Stimulated activated CD8-positive, alpha-beta memory T cell treated with anti-CD3 and anti-CD28 coated beads, Interleukin-15, amount 100 ng/mL, for 48 hours (primary cell): ENCODE measurements at places on chromosomes 12 and 14.

GRCh38 chr12:124927201-124928094 lies 13.0 kb upstream of the UBC start:
- peak; percentile 81 for DNase-seq

- no peak for DNase-seq
Measured at GRCh38 chr14:35532783-35533356, 1.1 kb upstream of the INSM2 start.

DNA sequence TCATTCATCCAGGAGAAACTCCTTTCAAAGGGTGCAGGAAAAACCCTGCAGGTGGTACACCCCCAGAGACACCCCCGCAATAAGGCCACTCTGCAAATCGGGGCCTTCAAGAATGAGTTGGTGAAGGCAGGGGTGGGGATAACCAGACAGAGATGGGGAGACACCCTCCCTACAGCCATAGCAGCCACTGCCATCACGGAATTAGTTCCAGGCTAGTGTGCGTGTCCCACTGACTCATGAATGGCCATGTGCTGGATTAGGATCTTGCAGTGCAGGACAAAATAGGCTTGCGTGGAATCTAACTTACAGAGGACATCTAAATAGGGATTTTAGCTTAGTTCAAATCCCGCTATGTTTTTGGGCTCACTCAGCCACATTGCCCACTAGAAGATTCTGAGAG lies 37.8 kb downstream of the SPRING1 start:
- DNase-seq, result no peak

- no peak for DNase-seq
Measured at GRCh38 chr14:49853158-49853477, 530 bp upstream of the NEMF start.

GRCh38 chr12:57844709-57845477 lies 1.6 kb downstream of the CTDSP2 start:
- DNase-seq, result no peak
